ENCODE measurements at places on chromosomes 7 and 10.

DNA sequence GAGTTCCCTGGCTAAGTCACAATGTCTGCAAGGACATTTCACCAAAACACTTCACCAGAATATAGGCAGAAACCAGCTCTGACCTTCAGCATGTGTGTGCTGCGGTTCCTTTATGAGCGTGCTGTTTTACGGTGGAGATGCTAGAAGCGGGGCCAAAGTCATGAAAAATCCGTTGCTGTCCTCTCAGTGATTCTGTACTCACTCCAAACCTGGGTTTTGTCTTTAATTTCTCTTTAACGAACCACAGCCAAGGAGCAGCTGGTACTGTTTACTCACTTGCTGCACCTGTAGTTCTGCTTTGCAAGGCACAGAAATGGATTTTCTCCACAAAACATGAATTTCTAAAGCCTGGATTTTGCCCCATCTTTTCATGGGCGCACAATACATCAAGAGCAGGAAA lies 639.9 kb downstream of the PHTF2 start:
- no peak for DNase-seq

DNA sequence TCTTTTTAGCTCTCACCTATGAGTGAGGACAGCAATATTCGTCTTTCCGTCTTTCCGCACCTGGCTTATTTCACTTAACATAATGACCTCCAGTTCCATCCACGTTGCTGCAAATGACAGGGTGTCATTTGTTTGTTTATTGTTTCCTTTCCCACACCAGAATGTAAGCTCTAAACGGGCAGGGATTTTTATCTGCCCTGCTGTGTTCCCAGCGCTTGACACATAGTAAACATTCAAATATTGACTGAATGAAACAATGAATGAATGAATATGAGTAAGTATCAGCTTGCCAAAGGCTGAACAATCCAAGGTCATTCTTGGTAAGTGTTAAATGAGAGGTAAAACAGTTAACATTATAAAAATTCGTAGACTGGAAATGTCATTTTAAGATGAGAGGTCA lies 12.8 kb downstream of the SH3PXD2A start:
- no peak for DNase-seq

DNA sequence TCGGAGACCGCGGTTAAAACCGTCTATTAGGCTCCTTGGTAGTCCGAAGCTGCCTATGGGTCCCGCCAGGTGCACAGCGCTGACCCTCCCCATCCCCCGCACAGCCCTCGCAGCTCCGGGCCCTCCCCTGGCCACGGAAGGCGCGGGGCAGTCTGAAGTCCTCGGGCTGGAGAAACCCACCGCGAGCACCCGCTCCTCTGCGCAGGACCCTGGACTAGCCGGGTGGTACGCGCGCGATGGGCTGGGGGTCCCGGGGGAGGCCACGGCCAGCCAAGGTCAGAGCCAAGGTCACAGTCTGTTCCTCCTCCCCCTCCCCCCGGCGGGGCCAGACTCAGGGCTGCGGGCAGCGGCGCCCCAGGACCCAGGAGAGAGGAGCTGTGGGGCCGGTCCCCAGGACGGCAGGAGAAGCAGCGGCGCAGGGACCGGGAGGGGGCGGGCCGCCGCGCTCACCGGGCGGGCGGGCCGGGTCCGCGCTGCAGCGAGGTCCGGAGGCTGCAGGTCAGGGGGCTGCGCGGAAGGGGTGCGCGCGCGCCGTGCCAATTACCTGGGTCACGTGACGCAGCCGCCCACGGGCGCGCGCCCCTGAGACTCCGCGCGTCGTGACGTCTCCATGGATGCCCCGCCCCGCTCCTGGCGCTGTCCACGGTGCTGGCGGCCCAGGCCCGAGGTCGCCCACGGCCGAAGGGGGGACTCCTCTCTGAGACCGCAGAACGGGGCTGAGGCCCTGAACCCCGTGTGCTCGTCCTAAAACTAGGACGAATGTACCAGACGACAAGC lies at the start of gene OGDHL:
TSS of gene OGDHL (minus strand) at position 535 of the 777 bp plus-strand sequence. CDS start 3,731 bp downstream, outside the sequence.
- DNase-seq, result peak; percentile 9

GRCh38 chr7:42407833-42408232 lies 170.8 kb upstream of the GLI3 start:
- DNase-seq, result no peak

GRCh38 chr10:52004342-52004949 lies 305.1 kb upstream of the CSTF2T start:
- DNase-seq, result no peak

- no peak for DNase-seq
Observed at GRCh38 chr7:45072131-45073030, 16.4 kb downstream of the NACAD start.

DNA sequence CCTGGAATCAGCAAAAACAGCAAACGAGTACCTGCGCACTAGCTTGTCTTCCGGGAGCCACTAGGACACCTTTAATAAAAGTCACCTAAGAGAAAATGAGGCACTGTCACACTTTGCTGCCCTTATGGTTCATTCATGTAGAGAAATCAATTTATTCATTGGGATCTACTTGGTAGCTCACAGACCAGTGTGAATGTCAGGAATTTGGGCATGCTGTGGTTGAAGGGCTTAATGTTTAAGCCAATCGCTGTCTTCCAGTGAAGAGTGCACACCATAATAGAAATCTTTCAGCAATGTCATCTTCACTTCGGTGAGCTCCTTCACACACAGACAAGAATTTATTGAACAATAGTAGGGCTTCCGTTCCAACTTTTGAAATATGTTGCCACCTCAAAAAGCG lies 65.1 kb downstream of the MARCHF5 start:
- no peak for DNase-seq

GRCh38 chr7:132881317-132881716 lies 200.6 kb downstream of the CHCHD3 start:
- DNase-seq, result no peak

- no peak for DNase-seq
Observed at GRCh38 chr10:33341637-33342036, 7.2 kb upstream of the NRP1 start.

DNA sequence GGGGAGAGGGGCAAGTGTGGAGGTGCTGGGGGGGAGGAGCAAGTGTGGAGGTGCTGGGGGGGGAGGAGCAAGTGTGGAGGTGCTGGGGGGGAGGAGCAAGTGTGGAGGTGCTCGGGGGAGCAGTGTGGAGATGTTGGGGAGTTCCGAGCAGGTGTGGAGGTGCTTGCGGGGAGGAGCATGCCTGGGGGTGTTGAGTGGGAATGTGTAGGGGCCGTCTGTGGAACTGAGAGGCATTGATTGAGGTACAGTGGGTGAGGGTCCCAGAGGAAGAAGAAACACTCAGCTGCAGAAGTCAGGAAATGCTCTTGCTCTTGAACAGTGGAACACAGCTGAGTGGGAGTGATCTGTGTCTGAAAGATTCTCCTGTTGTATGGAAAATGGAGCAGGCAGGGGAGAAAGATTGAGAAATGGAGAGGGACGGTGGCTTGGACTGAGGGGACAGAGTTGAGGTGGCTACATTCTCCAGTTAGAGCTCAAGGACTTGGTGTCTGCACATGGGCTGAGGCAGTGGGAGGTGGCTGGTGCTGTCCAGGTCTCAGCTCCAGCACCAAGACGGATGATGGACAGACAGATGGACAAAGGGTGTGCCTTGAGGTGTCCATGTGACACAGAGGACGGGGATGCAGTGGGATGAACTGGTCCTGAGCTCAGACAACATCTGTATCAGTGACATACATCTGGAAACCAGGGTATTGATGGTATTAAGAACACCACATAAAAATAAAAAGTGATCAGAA lies 25.2 kb upstream of the NCAPG2 start:
- no peak for DNase-seq

DNA sequence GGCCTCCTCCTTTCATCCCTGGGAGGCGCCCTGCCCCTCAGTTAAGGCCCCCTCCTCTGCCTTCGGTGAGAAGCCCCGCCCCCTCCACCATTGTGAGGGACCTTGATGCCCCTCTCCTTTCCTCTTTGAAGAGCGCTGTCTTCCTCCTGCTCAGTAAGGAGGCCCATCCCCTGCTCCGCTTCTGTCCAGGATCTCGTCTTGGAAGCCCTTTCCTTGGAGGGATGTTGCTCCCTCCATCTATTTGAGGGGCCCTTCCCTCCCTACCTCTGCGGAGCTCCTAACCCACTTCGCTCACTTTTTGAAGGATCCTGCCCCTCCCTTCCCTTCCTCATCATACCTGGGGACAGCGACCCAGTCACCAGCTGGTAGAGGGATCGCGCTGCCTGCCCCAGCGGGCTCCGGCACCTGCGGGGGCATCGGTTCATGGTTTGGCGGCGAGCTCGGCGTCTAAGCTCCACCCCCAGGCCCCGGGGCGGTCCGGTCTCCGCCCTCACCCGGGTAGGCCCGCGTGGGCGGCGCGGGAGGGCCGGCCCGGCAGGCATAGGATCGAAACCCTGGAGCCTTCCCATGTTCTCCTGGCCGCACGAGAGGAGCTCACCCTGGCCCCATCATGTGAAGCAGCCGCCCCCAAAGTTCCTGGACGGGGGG lies 4.1 kb downstream of the KCNIP2 start:
- no peak for DNase-seq

DNA sequence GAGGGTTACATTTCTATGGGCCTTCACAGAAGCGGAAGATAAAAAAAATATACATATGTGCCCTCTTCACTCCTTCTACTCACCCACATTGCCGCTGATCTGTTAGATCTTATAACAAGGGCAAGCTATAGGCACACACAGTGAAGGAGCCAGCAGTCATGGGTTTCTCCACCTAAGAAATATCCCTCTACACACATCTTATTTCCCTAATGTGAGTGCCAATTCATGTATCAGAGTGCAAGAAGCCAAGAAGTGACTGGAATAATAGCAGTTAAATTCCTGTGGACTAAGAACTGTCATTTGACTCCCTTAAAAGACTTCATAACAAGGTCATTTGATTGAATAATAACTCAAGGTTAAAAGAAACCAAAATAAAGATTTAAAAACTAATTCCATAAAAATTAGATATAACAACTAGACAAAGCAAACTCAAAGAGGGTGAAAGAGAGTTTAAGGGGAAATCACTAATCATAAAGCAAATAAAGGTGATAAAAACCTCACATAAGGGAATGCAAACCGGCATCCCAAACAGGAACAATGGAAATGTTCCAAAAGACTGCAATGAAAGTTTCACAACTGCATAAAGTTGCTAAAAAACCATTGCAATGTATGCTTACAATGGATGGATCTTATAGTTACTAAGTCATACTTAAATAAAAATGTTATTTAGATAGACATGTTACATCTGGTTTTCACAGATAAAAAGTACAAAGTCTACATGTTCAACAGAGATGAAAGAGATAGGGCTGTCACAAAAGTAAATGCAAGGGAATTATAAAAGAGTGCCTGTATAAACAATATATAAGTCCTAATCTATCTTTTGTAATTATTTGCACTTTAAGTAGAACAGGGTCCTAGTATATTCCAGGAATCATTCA lies 42.8 kb downstream of the ARHGAP21 start:
- DNase-seq, result no peak

GRCh38 chr7:157483515-157483914 lies 146.7 kb downstream of the DNAJB6 start:
- no peak for DNase-seq

DNA sequence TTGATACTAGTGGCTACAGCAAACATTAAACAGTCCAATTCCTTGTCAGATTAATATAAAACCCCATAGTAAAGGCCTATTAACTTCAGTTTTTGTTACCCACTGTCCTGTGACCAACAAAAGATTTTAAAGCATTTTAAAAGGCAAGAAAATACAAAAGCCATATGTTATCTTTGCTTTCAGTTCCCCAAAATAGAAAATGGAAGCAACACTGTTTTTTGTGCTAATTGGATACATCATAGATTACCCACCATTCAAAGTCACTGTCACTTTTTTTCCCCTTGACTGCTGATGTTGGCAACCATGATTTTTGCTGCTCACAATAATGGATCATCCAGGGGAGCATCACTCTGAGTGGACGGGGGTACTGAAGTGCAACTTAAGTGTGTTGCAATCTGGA lies 52.4 kb upstream of the TMEM140 start:
- no peak for DNase-seq

DNA sequence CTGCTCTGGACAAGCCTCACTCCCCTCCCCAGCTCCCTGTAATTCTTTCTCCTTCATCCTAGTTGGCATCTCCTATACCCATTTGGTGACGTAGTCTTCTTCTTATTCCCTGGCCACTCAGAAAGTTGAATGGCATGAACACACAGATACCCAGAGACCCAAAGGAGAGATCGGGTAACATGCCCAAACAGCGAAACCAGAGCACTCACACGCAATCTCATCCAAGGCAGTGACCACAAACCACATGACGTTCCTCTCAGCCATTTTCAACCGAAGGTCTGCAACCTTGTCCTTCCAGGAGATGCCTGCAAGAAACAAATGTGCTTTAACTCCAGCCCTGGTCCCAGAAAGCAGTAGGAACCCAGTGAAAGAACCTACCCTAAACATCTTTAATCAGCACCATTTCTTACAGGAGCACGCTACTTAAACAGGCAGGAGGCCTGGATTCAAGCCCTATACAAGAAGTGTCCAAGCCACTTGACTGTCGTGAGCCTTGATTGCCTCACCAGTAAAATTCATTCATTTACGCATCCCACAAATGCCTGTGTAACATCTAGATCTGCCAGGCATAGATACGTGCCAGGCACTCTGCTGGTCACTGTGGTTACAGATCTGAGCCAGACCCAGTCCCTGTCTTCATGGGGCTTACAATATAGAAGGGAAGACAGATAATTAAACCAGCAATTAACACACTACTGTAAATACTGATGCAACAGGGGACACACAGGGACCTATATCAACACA lies 37.1 kb downstream of the XPNPEP1 start:
- DNase-seq, result no peak

DNA sequence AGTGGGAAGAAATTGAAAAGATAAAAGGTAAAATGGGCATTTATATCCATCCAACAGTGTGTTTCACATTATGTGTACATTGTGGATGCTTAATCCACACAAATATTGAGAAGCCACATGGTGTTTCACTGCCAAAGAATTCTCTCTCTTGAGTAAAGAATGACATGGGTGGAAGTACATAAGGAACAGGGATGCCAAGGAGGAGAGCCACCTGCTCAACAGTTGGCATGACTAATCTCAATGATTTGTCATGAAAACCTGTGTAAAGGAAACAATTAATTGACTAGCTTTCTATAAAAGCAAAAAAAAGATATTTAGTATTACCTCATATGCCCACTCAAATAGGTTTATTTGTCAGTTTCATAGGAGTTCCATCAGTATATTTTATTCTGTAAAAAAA lies 43.1 kb downstream of the MAGI2 start:
- no peak for DNase-seq

DNA sequence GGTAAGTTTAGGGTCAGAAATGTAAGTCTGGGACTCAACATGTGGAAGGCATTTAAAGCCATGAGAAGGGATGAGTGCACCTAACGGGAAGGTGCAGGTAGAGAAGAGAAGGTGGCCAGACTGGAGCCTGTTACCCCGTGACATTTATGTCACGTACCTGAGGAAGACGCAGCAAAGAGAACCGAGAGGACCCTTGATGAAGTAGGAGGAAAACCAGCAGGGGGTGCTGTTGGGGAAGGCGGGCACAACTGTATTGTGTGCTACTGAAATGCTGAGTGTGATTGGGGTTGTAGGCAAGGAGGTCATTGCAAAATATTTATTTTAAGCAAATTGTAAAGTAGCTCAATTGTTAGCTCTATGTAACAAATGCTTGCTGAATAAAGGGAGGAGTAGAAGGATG lies 338.2 kb upstream of the PRKCQ start:
- DNase-seq, result no peak

Data from cerebellar nuclear complex (tissue), 1 donor.